ENCODE measurements at places on chromosomes 7 and 10. TPM values are rescaled to one million over a fixed set of nuclear protein-coding genes. Genes with fewer than 3 reads are reported as not detected.

DNA sequence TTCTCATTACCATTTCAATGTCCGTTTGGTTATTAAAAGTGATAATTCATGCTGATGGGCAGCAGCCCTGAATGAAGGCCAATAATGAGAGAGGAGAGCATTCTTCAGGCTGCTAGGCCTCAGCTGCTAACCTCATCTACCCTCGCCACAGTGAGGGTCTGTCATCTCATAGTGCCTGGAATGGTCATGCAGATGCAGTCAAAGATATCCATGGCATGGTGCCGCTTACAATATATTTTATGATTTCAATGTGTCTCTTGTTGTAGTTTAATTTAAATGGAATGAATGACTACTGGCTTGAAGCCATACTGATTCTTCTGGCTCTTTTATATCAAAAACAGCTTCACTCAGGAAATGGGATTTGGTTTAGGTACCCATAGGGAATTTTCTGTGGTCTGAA, 126.9 kb downstream of the SLC16A9 start:
- no peak for DNase-seq

DNA sequence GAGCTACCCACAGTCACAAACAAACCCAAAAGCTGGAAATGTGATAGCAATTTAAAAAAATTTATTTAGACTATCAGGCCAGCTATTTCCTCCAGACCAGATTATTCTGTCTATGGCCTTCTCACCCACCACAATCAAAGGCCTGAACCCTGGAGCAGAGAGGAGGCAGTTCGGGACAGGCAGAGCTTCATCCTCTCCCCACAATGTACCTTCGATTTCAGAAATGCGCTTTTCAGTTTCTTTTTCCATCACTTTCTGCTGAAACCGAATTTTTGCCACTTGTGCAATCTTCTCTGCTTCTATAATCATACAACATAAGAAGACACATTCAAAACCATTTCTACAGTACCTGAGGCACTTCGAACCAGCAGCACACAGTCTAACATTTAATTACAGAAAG, 29.9 kb downstream of the ERLIN1 start:
- no peak for DNase-seq

Gene CYP2C19
- 1.0 TPM for total RNA-seq

Gene EMX2
- total RNA-seq = 4.9 TPM
